Germinal center (tissue), 1 donor: ENCODE measurements at places on chromosomes 1 and 21.

GRCh38 chr1:64567426-64568170 is 97.7 kb downstream of the CACHD1 start:
- no peak for DNase-seq

DNA sequence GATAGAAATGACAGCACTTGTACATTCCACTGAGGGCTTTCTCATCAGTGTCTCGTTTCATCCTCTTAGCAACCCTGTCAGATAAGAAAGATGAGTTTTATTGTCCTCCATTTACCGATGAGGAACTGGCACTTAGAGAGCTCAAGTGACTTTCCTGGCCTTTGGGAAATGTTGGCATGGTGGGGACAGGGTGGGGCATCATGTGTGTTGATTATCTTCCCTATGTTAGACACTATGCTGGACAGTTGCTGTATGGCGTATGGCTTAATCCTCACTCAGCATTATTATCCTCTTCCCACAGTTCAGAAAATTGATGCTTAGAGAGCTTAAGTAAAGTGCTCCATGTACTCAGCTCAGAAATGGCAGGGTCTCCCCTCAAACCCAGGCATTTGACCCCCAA is 163.2 kb downstream of the CAMTA1 start:
- DNase-seq: no peak

- DNase-seq: no peak
Observed at GRCh38 chr1:93733340-93733739, 51.7 kb upstream of the BCAR3 start.

GRCh38 chr21:31913182-31913608 is 40.4 kb downstream of the HUNK start:
- no peak for DNase-seq

DNA sequence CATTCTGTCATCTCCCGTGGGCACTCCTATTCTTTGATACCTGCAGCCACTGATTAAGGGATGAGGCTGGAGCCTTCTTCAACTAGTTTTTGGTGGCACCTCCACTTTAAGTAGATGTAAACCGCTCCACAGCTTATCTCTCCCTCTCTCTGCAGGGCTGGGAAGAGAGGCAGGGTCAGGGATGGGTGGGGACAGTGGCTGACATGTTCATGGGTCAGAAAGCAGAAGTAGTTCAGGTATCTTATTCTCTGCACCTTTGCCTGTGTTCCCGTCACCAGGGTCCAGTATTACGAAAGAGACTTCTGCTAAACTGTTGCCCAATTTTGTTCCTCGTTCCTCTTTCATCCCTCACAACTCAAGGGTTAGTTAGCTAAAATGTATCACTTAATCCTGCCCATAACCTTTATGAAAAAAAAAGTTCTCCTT is 51.7 kb upstream of the EDEM3 start:
- peak; percentile 12 for DNase-seq

DNA sequence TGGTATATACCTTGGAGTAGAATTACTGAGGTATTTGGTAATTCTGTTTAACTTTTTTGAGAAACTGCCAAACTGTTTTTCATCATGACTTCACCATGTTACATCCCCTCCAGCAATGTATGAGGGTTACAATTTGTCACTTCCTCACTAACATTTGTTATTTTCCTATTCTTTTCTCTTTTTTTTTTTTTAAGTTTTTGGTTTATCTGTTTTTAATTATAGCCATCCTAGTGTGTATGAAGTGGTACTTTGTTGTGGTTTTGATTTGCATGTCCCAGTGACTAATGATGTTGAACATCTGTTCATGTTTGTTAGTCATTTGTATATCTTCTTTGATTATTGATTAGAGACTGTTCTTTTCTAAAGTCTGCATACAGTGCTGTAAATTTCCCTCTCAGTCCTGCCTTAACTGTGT is 147.3 kb downstream of the HS2ST1 start:
- DNase-seq: no peak

- no peak for DNase-seq
Observed at GRCh38 chr1:71339238-71339637, 258.4 kb upstream of the ZRANB2 start.

GRCh38 chr1:221672239-221672645 is 69.6 kb downstream of the DUSP10 start:
- no peak for DNase-seq

DNA sequence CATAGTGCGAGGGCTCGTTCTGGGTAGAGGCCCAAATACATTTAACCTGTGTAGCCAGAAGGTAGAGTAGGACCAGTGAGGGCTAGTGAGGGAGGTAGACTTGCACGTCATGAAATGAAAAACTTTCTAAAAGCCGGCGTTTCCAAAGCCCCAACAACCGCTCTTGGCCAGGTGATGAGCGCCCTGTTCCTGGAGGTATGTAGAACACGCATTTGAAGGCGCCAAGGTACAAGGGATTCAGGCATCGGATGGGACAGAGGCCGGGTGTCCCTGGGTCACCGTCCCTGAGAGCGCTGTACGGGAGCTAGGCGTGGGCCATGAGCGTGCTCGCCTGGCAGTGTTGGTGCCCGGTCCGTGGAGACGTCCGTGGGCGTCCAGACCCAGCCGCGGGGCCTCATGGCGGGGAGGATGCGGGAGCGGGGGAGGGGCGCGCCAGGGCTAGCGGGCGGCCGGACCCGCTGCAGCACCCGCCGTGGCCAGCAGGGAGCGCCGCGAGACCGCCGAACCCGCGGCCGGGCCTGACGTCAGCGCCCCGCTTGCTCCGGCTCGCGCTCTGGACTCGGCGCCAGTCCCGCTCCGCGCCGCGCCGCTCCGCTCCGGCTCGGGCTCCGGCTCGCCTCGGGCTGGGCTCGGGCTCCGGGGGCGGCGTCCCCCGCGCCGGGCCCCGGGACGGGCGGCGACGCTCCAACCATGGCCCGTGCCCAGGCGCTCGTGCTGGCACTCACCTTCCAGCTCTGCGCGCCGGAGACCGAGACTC is at the start of gene PTPRU:
Gene PTPRU, plus strand, starts transcription at position 568 of the 757 bp plus-strand sequence. Its CDS starts 123 bp downstream, at position 691.
- DNase-seq: peak; percentile 91

GRCh38 chr1:18920931-18921330 is 18.6 kb upstream of the ALDH4A1 start:
- no peak for DNase-seq

- no peak for DNase-seq
Observed at GRCh38 chr1:172125250-172125649, 284.0 kb downstream of the DNM3 start.
